ENCODE measurements at places on chromosomes 2 and 18.

GRCh38 chr2:100953406-100954043, 48.6 kb upstream of the RPL31 start:
- DNase-seq, result no peak

- DNase-seq, result no peak
Observed at GRCh38 chr2:71778936-71779773, 325.8 kb downstream of the DYSF start.

DNA sequence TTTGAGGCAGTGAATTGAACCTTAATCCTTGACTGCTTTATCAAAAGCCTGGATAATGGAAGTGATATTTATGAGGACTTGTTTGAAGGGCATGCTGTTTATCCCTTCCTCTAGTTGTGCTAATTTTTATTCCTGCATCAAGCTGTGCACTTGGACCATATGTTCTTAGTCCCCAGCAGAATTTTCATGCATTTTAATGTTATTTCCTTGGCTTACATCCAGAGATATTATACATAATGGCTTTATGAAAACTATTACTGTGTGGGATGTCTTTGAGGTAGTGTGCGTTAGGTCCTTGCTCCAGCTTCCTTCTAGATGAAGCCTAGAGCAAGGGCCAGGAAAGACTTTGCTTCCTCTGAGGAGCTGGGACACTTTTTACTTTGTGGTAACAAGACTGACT, 378.4 kb downstream of the LPIN1 start:
- no peak for DNase-seq

DNA sequence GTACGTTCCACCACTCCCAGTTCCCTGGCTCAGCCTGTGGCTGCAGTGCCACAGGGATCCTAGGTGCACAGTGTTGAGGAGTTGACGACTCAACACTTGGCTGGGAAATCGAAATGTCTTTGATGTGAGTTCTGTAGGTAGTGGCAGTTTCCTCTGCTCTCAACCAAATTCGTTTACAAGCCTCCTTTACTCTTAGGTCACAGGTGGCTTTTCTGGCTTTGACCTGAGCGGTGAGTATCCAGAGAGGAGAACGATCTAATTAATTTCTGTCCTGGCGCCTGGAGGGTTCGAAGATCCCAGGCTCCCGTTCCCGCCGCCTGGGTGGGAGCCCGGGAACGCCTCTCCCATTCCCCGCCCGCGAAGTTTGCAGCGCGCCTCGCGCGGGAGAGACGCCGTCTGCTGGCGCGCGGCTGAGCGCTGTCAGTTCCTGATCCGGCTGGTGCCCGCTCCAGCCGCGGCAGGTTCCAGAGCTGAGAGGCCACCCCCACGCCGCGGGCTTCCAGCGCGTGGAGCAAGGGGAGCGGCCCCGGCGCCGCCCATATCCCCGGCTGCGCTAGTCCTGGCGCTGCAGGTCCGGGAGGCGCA, at the start of gene LAMA3:
TSS of gene LAMA3 (plus strand) at position 423 of the 585 bp plus-strand sequence. CDS start 231 bp downstream, outside the sequence.
- peak; percentile 77 for DNase-seq

DNA sequence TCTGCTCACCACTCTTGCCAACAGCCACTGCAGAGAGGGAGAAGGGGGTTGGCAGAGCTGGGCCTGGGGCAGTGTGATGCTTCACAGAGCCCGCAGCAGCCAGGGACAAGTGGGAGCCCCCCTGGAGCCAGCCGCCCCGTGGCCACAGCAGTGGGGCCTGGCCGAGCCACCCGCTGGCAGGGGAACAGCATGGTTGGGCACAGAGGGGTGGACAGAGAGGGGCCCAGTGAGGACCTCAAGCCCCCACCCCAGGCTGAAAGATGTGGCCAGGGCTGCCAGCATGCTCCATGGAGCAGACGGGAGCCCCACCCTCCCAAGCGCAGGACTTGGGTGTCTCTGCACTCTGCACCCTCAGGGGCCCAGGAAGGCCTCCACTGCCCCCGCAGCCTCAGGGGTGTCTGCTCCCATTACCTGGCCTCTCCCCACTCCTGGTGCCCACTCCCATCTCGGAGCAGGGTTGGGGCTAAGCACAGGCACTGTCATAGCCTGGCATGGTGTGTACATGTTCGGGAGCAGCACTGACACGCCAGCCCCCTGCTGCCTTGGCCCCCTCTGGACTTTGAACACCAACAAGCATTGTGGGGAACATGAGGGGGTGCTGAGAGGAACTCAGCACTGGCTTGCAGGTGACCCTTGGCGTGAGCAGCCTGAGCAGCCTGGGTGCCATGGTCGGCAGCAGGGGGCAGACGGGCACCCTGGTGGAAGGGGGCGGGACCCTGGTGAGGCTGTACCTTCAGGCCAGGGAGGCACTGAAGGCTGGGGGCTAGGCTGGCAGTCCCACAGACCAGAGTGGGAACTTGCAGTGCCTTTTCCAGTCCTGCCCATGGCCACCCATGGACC, 279.6 kb upstream of the CYP26B1 start:
- DNase-seq, result no peak

GRCh38 chr2:205957452-205958154, 128.4 kb downstream of the INO80D start:
- no peak for DNase-seq

DNA sequence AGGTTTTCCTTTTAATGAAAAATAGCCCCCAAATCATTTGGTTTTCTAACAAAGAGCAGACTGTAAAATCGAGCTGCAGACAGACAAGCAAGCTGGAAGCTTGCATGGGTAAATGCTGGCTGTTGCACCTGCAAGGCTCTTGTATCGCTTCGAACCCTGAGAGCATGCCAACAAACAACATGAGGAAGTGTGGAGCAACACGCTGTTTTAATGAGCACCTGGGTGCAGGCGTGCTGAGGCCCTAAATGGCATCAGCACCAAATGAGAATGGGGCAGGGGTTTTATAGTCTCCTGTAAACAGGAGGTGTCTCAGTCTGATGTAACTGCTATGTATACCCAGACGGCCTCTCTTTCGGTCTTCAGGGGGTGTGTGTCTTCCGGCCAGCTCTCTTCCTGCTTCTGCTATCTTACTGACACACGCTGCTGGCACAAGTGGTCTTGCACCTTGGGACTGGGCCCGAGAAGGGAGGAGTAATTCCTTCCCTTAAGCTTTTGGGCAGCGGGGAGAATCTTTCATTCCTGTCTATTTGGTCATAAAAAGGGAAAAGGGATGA, 31.9 kb upstream of the CDH2 start:
- no peak for DNase-seq

- DNase-seq, result no peak
Observed at GRCh38 chr2:16088035-16088801, 147.9 kb downstream of the MYCN start.

DNA sequence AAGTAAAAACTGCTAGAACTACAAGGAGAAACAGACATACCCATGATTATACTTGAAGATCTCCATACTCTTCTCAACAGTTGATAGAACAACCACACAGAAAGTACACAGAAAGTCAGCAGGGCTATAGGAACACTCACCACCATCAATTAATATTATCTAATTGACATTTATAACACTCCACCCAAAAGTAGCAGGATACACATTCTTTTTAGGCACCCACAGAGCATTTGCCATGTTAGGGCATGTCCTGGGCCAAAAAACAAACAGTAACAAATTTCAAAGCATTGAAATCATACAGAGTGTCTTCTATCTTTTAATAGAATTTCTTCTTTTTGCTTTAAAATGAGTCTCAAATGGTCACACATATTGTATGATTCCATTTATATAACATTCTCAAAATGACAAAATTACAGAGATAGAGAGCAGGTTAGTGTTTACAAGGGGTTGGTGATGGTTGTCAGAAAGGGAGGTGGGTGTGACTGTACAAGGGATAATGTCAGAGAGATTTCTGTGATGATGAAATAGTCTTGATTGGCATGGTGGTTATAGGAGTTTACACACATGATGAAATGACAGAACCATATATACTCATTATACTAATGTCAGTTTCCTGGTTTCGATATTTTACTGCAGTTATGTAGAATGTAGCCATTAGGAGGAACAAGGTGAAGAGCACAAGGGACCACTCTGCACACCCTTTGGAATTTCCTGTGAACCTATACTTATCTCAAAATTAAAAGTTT, 82.8 kb downstream of the NCK2 start:
- DNase-seq, result no peak

GRCh38 chr2:204977914-204978313, 432.6 kb downstream of the PARD3B start:
- DNase-seq, result no peak

DNA sequence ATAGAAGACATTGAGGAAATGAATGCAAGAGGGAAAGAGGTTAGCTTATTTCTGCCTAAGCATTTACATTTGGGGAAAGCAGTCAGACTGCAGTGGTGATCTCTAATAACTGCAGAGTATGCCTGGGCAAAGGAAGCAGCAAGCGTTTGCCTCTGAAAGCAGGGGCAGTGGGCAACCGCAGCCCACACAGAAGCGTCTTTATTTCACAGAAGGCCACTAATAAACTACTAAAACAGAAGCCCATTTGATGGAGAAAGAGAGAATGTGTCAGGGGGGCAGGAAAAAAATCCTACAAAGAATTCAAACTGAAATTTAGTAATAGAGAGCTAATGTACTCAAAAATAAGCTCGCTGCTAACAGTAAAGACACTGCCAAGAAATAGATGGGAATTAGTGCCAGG, 53.1 kb downstream of the LRRTM4 start:
- DNase-seq, result no peak

- no peak for DNase-seq
Observed at GRCh38 chr2:132783883-132784282, 113.9 kb upstream of the LYPD1 start.

DNA sequence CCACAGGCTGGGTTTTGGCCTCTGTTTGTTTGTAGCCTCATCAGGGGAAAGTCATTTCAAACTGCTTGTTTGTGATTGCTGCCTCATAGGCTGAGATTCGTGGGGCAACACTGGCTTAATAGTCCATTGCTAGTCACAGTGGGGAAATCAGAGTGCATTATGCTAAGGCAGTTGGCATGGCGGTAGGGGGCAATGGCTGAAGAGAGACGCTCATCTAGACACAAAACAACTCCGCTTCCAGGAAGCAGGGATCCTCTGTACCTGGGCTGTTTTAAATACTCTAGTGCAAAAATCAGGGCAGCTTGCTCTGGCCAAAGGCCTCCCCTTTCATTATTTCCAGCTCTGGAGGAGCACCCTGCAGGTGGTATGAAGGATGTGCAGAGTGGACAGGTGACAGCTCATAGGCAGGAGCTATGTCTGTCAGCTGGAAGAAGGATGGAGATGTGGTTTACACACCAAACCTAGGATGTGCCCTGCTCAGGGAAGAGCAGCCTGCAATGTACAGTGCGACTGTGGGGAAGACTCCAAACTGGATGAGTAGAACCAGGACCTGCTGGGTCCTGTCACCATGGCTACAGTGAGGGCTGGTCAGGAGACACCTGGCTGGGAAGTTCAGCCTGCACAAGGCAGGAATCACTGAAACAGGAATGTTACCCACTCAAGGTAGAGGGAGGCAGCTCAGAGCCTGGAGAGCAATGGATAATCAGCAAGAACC, 234.3 kb downstream of the CLIP4 start:
- DNase-seq, result no peak

DNA sequence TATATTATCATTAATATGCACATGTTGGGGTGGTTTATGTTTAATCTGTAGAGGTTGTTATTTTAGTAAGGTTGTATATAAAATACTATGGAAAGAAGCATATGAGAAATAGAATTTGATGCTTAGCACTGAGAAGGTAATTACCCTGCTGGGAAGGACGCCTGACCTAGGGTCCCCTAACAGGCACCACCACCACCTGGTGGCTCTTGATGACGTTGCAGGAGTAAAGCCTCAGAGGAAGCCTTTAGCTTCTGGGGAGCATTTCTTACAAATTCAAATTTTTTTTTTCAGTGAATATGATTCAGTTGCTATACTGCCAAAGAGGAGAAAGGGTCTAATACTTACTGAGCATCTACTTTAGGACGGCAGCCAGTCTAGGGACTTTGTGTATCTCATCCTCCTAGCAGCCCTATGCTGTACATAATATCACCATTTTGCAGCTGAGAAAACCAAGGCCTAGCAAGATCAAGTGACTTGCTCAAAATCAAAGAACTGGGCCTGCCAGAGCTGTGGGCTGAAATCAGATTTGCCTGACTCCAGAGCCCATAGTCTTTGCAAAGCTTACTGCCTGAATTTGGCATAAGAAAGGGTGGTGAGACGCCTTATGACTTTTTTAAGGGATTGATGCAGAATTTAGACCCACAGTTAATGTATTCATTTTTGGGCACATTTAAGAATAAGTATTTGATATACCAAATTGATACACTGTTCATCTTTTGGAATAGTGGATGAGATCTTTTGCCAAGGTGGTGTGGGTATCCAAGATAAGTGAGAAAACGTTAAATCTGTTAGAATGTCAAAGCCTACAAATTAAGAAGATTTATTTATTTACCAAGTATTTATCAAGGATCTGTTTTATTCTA, 78.8 kb upstream of the GAREM1 start:
- peak; percentile 59 for DNase-seq

DNA sequence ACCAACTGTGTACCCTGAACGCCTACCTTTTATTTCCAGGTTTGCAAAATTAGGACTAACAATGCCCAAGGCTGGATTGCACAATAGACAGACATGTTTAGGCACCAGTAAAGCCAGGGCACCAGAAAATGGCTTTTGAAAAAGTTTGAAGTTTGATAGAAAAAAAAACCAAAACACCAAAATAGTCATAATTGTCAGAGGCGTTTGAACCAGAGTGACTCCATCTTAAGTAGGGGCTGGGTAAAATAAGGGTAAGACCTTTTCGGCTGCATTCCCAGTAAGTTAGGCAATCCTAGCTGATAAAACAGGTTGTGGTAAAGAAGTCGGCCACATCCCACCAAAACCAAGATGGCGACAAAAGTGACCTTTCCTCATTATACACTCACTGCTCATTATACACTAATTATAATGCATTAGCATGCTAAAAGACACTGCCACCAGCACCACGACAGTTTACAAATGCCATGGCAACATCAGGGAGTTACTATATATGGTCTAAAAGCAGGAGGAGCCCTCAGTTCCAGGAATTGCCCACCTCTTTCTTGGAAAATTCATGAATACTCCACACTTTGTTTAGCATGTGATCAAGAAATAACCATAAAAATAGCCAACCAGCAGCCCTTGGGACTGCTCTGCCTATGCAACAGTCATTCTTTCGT, 105.1 kb upstream of the MSH2 start:
- no peak for DNase-seq

DNA sequence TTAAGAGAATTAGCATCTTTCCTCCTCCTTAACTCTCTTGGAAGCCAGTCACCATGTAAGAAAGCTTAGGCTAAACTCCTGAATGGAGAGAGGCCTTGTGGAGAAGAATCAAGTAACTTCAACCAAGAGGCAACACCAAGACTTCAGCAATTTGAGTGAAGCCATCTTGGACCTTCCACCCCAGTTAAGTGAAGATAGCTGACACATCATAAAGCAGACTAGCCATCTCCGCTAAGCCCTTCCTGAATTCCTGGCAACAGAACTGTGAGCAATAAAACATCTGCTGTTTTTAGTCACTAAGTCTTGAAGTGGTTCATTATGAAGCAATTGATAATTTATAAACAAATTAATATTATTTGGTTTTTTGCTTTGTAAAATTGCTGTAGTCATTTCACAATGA, 1.5 kb upstream of the ZNF397 start:
- no peak for DNase-seq

All from kidney tubule cell (primary cell).